EL (cell line): ENCODE measurements at places on chromosomes 5 and 9.

DNA sequence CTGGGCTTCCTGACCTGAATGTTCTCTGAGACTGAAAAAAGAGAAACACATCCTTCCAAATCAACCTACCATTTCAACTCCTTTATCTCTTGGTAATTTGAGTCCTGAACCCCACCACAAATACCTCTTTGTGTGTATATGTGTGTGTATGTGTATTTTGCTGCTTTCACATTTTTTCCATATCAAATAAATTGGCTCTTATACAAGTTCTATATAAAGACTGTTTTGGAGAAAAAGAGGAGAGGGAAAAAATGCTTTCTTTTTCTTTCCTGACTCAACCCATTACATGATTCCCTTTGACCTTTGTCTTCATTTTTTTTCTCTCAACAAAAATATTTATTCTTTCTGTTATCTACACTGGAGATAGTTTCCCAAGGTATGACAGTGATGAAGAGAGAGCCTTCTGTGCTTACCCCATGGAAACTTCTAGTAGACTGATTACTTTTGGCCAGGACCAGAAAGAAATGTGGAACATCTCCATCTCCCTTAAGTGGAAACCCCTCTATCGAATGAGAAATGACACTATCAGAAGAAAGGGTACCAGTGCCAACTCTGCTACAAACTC lies 85.3 kb downstream of the PAPPA start:
- no peak for DNase-seq

DNA sequence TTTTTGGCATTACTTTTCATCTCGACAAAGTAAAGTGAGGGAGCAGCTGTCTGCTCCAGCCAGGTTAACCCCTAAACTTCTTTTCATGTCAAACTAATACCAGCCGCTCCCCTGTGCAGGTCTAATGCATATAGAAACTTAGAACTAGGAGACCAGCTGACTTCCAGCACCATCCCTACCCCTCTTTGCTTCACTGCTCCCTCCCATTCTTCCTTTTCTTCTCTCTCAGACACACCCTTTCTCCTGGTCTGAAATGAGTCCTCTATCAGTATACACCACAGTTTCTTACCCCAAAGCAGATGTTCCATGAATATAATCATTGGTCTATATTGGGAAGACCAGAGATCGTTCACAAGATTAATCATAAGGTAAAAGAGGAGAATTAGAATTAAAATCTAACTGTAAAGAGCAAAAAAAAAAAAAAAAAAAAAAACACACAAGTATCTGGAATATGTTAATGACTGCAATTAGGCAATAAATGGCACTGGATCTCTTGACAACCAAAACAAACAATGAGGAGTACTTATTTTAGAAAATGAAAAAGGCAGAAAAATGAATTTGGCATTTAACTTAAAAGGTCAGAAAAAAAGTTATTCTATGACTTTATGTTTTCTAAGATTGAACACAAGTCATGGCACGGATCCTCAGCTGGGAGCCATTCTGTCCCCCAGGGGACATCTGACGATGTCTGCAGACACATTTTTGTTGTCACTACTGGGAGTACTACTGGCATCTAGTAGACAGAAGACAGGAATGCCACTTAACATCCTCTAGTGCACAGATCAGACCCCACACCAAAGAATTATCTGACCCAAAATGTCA lies 209.8 kb downstream of the PJA2 start:
- DNase-seq, result no peak

DNA sequence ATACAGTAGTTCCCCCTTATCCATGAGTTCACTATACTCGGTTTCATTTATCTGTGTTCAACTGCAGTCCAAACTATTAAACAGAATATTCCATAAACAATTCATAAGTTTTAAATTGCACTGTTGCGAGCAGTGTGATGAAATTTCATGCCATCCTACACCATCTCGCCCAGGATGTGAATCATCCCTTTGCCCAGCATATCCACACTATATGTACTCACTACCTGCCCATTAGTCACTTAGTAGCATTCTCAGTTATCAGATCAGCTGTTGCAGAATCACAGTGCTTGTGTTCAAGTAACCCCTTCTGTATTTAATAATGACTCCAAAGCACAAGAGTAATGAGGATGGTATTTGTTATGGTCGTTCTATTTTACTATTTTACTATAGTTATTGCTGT lies 51.5 kb downstream of the SHOC1 start:
- DNase-seq, result peak; percentile 89

GRCh38 chr5:163619951-163620350 lies 114.5 kb downstream of the MAT2B start:
- DNase-seq, result no peak

GRCh38 chr5:132079619-132080018 lies 6.0 kb downstream of the CSF2 start:
- no peak for DNase-seq

- DNase-seq, result peak; percentile 67
Measured at GRCh38 chr5:59615272-59615671, 278.3 kb downstream of the PDE4D start.

- no peak for DNase-seq
Measured at GRCh38 chr5:143760131-143760505, 51.8 kb upstream of the HMHB1 start.

GRCh38 chr5:172044631-172045314 lies 38.3 kb upstream of the FBXW11 start:
- no peak for DNase-seq

DNA sequence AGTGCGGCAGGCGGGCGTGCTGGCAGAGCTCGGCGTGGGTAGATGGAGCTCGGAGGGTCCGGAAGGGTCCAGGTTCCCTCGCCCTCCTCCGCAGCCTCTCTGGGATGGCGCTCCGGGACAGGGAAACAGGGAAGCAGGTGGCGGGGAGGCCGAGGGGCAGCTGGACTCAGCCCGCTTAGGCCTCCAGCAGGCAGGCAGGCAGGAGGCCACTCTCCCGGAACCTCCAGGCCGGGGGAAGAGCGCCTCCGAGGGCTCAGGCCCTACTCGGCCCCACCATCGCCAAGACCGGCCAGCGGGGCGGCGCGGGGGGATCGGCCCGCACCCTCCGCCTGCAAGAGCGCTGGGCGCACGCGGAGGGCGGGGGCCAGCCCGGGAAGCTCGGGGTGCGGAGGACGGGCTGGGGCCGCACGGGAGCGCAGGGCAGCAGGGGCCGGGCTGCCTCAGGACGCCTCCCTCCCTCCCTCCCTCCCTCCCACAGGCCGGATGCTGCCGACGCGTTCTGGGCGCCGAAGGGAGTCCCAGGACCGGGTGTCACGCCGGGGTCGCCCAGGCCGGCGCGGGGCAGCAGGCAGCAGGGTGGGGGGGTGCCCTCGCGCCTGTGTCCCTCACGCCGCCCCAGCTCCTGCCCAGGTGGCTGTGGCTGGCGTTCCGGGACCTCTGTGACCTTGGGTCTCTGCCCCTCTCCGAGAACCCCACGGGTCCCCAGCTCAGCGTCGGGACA lies 977 bp downstream of the MGAT4B start:
- DNase-seq, result peak; percentile 60

DNA sequence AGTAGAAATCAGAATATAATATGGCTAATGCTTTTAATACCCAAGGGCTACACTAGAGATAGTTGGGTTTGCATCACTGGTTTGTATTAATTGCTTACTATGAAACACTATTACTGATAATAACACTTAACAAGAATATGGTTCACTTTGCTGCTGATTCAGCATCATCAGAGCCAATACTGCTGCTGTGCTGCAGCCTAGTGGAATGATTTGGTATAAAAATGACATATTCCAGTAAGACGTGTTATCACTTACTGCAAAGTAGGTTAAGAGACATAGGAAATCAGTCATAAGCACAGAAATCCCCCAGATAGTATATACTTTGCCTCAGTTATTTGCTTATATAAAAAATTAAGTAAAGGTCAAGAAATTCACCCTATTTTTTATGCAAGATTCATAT lies 2.8 kb downstream of the CDH10 start:
- DNase-seq, result no peak

DNA sequence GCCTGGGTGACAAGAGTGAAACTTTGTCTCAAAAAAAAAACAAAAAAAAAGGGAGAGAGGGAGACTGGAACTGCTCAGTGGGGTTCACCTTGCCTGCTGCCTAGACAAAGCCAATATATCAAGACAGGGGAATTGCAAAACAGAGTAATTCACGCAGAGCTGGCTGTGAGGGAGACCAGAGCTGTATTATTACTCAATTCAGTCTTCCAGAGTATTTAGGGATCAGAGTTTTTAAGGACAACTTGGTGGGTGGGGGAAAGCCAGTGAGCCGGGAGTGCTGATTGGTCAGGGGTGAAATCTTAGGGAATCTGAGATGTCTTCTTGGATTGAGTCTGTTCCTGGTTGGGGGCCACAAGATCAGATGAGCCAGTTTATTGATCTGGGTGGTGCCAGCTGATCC lies 25.6 kb upstream of the SPIN1 start:
- DNase-seq, result no peak

GRCh38 chr9:128770286-128771030 lies 1.3 kb downstream of the ZER1 start:
- no peak for DNase-seq

GRCh38 chr5:17964067-17964466 lies 329.8 kb downstream of the TAF11L14 start:
- no peak for DNase-seq

GRCh38 chr9:33133186-33133585 lies 34.0 kb downstream of the B4GALT1 start:
- no peak for DNase-seq

GRCh38 chr5:159123700-159124099 lies 24.0 kb upstream of the EBF1 start:
- no peak for DNase-seq

DNA sequence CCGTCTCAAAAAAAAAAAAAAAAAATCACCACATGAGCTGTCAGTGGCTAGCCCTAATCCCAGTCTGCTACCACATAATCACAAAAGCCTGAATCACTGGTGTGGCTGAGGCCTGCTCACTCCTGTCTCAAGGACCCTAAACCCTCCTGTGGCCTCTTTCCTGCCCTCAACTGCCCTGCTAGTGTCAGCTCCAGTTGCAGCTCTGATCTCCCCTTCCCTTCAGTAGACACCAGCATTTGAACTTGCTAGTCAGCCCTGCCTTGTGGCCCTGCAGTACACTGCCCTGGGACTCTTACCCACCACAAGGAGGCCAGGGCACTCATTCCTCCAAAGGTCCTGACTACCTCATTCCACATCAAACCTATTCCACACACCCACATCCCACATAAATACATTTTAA lies 9.5 kb upstream of the P4HA2 start:
- no peak for DNase-seq

DNA sequence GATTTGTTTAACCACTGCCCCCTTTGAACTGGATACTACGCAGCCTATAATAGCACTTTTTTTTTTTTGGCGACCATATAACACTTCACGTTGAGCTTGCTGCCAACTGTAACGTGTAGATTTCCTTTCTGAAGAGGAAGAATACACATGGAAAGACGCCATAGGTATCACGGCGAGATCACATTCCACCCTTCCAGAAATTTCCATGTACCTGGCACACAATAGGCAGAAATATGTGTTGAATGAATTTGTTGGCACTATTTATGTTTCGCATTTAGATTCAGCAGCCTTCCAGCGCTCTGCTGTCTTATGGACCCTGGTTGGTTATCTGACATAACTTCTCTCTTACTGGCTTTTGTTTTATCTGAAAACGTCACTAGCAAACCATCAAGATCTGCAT lies 250.3 kb downstream of the SLIT3 start:
- no peak for DNase-seq

DNA sequence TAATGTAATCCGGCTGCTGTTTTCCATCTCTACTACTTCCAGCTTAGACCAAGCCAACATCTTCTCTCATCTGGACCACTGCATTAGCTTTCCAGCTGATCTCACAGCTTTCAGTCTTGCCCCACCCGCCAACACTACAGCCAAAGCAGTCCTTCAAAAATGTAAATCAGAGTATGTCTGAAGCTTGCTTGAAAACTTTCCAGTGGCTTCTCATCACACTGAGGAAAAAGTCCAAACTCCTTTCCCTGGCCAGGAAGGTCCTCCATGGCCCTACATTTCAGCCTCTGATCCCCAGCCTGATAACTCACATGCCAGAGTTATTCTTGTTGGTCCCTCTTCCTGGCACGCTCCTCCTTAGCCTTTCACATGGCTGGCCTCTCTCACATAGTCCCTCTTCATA lies 38.5 kb downstream of the TTC1 start:
- DNase-seq, result no peak

- DNase-seq, result no peak
Measured at GRCh38 chr5:179799644-179799973, 5.8 kb downstream of the LTC4S start.

DNA sequence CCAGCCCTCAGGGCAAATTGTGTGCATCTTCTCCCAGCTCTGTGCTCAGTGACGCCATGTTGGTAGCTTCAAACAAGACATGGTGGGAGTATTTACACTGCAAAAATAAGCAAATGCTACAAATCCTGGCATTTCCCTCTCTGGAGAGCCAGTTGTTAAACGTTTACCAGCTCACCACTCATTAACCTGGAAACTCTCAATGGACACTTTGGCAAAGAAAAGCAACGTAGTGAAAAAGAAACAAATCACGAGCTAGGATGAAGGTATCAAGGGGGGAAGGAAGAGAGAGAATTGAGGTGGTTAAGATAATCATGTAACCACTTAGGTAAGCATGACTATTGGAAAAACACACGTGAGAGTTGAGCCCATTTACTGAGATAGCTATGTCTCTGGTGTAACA lies 72.5 kb downstream of the MRPS30 start:
- DNase-seq, result no peak

DNA sequence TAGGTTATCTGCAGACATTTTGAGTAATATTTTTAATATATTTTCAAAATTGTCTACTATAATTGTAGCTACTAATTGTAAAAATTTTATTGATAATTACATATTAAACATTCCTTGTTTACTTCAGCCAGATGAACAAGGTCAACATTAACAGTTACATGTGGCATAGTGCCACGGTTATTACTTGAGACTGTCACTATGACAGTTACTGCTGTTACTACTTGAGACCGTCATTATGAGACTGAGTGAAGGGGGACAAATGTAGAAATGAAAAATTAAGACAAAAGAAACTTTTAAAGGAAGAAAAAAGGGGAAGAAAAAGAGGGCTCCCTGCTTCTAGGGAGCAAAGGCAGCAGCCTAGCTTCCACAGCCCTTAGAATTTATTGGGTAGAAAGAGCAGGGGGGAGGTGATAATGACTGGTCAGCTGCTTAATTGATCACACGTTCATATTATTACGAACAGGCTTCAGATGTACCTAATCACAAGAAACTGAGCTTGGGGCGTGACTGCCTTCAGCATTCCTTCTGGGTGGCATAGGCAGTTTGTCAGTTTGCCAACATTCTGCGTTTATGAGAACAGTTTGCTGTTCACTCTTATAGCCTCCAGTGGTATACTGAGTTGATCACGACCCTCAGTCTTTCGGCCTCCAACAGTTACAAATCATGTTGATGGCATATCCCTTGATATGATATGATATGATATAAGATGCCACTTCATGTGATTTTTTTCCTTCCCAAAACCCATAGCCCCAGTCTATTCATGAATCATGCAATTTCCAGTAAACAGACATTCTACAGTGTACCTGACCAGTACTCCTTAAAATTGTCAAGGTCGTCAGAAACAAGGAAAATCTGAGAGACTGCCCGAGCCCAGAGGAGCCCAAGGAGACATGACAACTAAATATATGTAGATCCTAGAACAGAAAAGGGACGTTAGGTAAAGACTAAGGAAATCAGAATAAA lies 13.1 kb downstream of the MARCHF6 start:
- peak; percentile 91 for DNase-seq
